ENCODE measurements at places on chromosomes 2 and 18. TPM values are rescaled to one million over a fixed set of nuclear protein-coding genes. Genes with fewer than 3 reads are reported as not detected.

The PKP4 gene
- total RNA-seq = 14.5 TPM

The MAP3K19 gene
- not detected for total RNA-seq

The UGT1A7 gene
- total RNA-seq = 0.39 TPM

The PTCD3 gene
- 55.7 TPM for total RNA-seq

The CD8B2 gene
- 0.11 TPM for total RNA-seq

The CCDC178 gene
- not detected for total RNA-seq

The GPR35 gene
- 0.39 TPM for total RNA-seq

The SOCS6 gene
- total RNA-seq = 44.4 TPM

The SLC5A7 gene
- total RNA-seq = not detected

The XDH gene
- total RNA-seq = 0.11 TPM

The SH3RF3 gene
- total RNA-seq = not detected

The ALLC gene
- not detected for total RNA-seq

The SEH1L gene
- 10.2 TPM for total RNA-seq

The ANKRD30B gene
- total RNA-seq = under 0.01 TPM

The AGXT gene
- total RNA-seq = not detected

The AFTPH gene
- 28.4 TPM for total RNA-seq

The CCBE1 gene
- 0.11 TPM for total RNA-seq

The MC5R gene
- total RNA-seq = not detected

The CAPG gene
- 738 TPM for total RNA-seq

The CRACDL gene
- 0.65 TPM for total RNA-seq

The TANC1 gene
- total RNA-seq = 21.6 TPM

The TRIP12 gene
- total RNA-seq = 195 TPM

The TDRD15 gene
- total RNA-seq = not detected

The ZC3H6 gene
- total RNA-seq = 7.1 TPM

The KIF1A gene
- under 0.01 TPM for total RNA-seq

The LINC00305 gene
- not detected for total RNA-seq

The TUBB8B gene
- total RNA-seq = not detected

The SLC30A3 gene
- 0.11 TPM for total RNA-seq

The STK11IP gene
- total RNA-seq = 24.6 TPM

The DSG4 gene
- total RNA-seq = not detected

The VIL1 gene
- not detected for total RNA-seq

The ZNF407 gene
- 17.9 TPM for total RNA-seq

The KIF5C gene
- total RNA-seq = under 0.01 TPM

The REG3G gene
- total RNA-seq = not detected

The MPHOSPH10 gene
- total RNA-seq = 21.6 TPM

The MOCOS gene
- 0.39 TPM for total RNA-seq

The IKZF2 gene
- 41.8 TPM for total RNA-seq

The HOXD8 gene
- total RNA-seq = not detected

The GNAL gene
- total RNA-seq = 0.43 TPM

The UBE2F gene
- total RNA-seq = 17.3 TPM

The B3GNT2 gene
- total RNA-seq = 45.9 TPM

The ARHGEF33 gene
- 1.5 TPM for total RNA-seq

The ACVR1C gene
- not detected for total RNA-seq

The FBXO11 gene
- 35.1 TPM for total RNA-seq
